Stimulated activated CD8-positive, alpha-beta memory T cell treated with anti-CD3 and anti-CD28 coated beads, Interleukin-2, amount 100 ng/mL, for 1 hour (primary cell): ENCODE measurements at places on chromosomes 12 and 14.

DNA sequence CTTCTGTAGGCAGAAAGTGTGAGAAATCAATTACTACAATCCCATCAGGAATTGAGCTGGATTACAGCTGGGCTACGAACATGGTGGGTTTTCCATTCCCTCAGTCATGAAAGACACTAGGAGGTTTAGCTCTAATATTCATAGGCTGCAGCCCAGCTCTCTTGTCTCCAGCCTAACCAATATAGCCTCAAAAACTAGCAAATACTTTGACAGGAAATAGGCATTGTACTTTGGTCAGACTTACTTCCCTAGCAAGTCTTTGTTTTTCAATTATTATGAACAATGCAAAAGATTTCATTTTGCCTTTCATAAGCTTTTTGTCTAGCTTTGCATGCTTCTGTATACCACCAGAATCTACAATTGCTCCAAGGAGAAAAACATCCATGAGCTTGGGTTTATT, 296.2 kb downstream of the GPHN start:
- DNase-seq, result no peak

- DNase-seq, result no peak
These were observed 270.6 kb downstream of the SLC6A15 start for GRCh38 chr12:84641940-84642545.

GRCh38 chr14:37709419-37710195, 114.2 kb downstream of the TTC6 start:
- no peak for DNase-seq

- no peak for DNase-seq
These were observed 26.7 kb upstream of the CRIP2 start for GRCh38 chr14:105447651-105448640.

DNA sequence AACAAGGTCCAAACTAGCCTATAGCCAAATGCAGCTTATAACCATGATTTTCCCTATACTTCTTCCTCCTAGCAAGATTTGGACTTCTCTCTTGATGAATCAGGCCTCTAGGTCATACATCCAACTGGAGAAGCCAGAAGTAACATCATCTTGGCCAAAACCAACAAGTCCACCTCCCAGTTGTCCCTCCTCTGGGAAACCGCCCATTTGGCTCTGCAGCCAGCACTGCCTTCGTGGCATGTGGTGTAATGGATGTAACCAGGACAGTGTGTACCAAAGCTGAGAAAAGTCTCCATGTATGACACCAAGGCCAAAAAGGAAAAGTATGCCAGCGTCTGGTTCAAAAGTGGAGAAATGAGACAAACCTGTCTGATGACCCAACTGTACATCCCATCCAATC, 59.3 kb upstream of the VASH1 start:
- DNase-seq, result no peak

DNA sequence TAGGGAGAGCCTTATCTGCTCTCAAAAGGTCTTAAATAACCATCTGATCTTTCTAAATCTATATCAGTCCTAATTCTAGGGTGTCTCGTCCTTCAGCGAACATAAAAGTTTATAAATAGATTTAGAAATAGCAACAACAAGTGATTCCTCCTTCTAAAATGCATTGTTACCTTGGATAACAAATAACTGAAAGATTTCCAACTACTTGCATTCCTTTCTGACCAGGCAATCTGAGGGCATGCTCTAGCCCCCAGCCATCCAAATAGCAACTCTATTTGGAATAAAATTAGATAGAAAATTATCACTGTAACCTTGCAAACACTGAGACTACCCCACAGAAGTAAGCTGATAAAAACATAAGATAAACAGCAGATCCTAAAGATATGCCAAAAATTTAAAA, 21.8 kb upstream of the KRR1 start:
- no peak for DNase-seq

DNA sequence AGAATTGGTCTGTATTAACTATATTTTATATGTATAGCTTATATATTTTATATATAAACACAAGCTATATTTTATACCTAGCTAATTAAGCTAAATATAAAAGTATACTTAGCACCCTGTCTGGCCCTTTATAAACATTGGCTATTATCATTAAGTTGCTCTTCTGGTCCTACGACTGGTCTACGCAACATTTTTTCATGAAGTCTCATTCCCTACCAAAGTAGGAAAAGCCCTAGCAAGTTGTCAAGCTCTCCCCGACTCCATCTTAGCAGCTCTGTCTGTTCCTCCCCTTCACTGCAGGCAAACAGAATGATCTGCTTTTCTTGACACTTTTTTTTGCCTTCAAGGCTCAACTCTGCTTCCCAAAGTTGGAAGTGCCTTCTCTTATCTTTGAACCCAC, 36.7 kb upstream of the ELK3 start:
- no peak for DNase-seq

- no peak for DNase-seq
These were observed 24.1 kb downstream of the FLVCR2 start for GRCh38 chr14:75602503-75602902.

DNA sequence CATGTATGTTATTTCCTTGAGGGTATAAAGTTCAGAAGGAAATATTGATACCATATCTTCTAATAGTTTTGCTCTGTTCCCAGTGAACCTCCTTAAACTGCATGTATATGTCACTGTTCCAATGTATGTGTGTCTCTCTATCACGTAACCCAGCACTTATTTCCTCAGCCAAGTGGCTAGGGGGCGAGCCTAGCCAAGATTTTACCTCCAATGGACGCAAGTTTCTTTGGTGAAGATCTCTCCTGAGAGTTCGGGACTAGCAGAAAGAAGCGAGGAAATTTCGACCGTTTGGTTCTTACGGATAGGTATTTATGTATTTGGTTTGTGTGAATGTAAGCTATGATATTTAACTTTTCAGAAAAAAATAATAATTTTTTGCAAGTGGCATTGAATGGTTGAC, 2.5 kb downstream of the SFSWAP start:
- no peak for DNase-seq

DNA sequence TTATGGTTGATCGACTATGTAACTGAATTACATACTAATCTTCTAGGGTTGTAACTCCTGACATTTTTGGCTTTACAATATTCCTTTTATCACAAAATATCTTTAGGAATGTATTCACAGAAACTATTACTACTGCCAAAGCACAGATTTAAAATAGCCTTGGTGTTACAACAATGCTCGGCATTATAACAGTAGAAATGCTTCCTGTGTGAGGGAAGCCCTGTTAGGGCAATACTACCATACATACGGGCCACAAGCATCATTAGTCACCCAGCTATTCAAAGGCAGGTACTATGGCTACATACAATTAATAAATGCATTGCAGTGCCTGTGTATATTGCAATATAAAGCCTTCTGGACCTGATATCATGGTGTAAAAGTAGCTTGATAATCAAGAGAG, 517.8 kb downstream of the C12orf50 start:
- no peak for DNase-seq
